ENCODE measurements at places on chromosomes 6 and 20.

DNA sequence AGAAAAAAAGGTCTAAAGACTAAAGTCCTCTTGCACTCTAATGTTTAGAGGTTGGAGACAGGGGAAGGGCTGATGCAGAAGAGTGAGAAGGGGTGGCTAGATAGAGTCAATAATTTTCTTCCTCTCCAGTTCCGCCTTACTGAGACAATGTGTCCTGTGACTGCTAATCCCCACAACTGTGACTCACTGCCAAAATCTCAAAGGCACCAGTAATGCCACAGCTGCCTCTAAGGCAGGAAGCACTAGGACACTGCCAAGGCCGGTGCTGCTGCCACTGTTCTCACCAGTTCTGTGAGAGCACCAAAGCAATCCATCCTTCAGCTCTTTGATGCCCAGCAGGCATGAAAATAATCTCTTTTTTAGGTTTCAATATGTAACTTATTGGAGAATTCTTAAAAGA lies 701.9 kb upstream of the MAP3K7 start:
- no peak for DNase-seq

- no peak for DNase-seq
Measured at GRCh38 chr6:143034689-143035334, 25.9 kb upstream of the AIG1 start.

DNA sequence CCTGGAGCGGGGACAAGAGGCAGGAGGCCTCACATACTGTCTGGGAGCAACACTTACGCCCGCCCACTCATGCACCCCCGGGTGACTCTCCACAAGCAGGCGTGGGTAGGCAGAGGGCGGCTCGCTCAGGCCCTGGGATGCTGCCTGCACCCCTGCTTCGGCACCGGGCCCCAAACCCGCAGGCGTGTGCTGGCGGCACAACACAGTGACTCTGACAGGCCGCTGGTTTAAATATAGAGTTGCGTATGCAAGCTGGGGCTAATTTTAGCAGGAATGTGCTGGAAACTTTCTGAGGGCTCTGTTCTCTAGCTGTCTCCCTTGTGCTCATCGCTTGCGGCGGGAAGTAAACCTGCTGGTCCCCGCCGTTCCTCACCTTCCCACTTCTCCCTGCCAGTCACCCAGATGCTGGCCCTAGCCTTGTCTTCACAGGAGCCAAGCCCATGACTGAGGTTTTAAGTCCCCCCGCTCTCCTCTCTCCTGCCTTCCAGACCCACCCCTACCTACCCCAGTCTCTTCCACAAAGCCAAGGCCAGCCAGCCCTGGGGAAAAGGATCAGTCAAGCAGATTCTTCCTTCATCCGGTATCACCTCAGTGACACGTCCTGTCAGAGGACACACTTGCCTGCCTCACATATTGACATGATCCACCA lies 94.5 kb upstream of the FOXP4 start:
- peak; percentile 32 for DNase-seq

- DNase-seq, result no peak
Measured at GRCh38 chr20:58510921-58511320, 4.3 kb downstream of the APCDD1L start.

DNA sequence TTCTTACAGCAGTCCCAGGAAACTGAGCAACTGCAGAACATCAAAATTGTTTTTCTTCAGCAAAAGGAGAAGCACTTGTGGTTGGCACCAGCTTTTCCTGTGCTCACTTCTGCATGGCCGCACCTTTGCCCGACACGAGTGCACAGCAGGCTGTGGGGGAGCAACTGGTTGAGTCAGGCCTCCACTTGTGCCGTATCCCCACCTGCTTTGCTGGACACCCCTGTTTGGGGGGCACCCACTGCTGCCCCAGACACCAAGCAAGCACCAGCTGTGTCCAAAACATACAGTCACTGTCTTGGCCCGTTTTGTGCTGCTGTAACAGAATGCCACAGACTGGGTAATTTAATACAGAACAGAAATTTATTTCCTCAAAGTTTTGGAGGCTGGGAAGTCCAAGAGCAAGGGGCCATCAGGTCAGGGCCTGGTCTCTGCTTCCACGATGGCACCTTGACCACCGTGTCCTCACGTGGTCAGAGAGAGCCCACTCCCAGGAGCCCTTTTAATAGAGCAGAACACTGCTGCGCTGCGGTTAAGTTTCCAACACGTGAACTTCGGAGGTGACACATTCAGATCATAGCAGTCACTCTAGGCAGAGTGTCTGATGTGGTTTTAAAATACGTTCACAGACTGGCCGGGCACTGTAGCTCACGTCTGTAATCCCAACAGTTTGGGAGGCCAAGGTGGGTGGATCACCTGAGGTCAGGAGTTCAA lies 8.7 kb upstream of the GMEB2 start:
- DNase-seq, result no peak

DNA sequence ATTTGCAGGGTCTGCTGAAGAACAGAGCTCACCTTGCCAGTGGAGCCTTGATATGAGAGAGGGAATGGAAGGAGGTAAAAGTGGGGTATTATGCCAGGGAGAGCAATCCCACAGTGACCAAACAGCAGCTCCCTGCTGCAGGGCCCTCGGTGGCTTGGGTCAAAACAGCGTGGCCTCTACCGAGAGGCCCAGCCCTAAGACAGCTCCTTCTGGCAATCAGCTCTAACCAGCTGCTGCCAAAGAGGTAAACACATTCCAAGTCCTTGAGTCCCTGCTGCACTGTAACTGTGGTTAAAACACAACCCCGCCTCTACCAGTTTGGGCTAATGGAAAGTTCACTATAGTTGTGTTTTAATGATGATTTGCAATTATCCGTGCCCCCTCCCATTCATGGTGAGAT lies 1.4 kb upstream of the DAAM2 start:
- DNase-seq, result no peak

GRCh38 chr6:136576821-136577220 lies 26.6 kb upstream of the MAP7 start:
- no peak for DNase-seq

DNA sequence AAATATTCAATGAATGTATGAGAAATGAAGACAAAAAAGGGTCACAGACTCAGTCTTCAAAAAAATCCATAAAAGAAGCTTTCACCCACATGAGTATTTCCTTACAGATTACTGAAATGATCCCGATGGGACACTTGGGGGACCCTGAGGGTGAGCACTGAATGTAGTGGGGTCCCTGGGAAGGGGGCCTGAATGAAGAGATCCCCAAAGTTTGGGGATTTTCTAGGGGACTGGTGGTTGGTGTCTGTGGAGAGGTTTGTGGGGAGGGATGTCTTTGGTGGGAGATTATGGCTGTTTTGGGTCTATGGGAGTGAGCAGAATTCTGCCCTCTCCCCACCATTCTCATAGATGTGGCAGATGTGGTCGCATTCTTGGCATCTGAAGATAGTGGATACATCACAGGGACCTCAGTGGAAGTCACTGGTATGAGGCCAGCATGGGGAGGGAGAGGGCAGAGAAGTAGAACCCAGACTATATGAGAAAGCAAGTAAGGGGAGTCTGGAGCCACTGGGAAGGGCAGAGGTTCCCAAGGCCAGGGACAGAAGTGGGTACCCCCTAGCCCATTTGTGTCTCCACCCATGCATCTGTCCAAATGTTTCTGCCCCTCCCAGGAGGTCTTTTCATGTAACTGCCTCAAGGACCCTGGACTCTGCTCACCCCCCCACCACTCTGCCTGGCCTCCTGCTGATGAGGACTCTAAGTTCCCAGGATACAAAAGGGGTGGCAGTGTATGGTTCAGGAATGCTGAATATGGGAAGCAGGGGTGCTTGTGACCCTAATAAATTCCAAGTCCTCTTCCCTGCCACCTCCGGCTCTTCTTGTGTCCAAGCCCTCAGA lies 1.8 kb downstream of the HSD17B8 start:
- DNase-seq, result no peak

- no peak for DNase-seq
Measured at GRCh38 chr6:32327103-32327502, 44.6 kb downstream of the TSBP1 start.

GRCh38 chr6:23280437-23280836 lies 711.1 kb downstream of the HDGFL1 start:
- DNase-seq, result no peak

GRCh38 chr6:21739838-21740237 lies 146.3 kb downstream of the SOX4 start:
- no peak for DNase-seq

- no peak for DNase-seq
Measured at GRCh38 chr20:43985121-43985520, 70.5 kb downstream of the TOX2 start.

DNA sequence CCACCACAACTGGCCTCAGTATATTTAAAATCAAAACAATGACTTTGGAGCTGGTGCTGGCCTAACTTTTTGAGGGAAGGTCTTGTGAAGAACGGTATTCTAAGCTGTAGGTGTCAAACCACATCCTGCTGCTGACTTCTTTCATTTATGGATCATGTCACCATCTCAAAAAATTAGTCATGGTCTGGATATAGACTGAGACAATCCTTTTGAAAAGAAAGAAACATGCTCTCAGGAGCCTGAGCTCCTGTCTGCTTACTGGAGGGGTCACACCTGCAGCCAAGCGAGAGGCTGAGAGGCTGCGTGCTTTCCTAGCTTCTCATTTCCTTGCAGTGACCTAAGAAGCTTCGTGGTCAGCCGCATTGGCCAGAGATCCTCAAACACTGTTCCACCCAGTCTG lies 55.2 kb downstream of the TIAM2 start:
- no peak for DNase-seq

- no peak for DNase-seq
Measured at GRCh38 chr6:135627092-135627715, 129.7 kb upstream of the AHI1 start.

- no peak for DNase-seq
Measured at GRCh38 chr6:100880149-100880852, 828 bp downstream of the ASCC3 start.

DNA sequence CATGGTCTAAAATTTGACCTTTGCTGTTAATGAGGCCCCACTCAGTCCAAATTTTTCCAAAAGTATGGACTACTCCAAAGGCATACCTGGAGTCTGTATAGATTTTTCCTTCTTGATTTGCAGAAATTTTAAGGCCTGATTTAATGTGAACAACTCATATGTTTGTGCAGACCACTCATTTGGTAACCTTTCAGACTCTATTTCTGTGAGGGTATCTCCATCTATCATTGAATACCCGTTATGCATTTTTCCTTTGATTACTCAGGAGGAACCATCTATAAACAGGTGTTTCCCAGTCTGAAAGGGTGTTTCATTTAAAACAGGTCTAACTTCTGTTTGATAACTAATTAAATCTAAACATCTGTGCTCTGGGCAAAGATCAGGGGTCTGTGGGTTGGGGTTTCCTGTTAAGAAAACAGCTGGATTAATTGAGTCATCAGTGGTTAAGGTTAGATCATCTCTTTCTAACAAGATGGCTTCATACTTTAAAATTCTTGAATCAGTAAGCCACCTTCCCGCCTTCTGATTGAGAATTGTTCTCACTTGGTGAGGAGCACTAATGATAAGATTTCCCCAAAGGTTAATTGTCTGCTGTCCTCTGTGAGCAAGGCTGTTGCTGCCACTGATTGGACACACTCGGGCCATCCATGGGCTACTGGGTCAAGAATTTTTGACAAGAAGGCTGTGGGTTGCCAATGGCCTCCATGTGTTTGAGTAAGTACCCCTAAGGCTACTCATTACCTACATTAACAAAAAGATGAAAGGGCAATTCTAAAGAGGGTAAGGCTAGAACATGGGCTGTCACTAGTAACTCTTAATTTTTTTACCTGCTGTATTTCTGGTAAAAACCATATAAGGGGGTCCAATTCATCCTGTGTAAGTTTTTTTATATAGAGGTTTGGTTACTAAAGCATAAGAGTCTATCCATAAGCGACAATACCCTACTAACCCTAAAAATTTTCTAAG lies 24.1 kb downstream of the HLA-B start:
- DNase-seq, result no peak

GRCh38 chr20:1664911-1665310 lies 7.3 kb upstream of the SIRPG start:
- DNase-seq, result no peak

DNA sequence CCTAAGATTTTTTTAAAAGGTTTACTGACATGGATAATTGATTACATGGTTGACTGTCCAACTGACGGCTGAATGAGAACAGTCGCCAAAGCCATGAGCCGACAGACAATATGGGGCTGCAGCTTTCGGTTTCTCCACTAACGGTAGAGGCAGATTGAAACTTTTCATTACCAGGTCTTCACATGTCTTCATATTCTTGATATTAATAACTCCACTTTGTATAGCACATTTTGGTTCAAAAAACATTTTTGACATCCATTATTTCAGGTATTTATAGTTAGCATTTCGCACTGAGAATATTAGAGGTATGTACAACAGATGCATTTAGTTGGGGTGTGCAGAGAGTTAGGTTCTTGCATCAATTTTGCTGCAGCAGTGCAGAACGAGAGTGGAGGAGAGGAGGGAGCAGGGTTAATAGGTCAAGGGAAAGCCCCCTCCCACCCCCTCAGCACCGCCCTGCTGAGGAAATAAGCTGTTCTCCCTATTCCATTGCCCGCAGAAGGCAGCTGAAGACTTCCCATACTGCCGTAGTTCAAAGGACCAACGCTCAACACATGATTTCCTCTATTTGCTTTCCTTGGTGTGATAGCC lies 73.6 kb upstream of the ADTRP start:
- no peak for DNase-seq

- DNase-seq, result no peak
Measured at GRCh38 chr6:141824350-141824749, 308.4 kb upstream of the GJE1 start.

DNA sequence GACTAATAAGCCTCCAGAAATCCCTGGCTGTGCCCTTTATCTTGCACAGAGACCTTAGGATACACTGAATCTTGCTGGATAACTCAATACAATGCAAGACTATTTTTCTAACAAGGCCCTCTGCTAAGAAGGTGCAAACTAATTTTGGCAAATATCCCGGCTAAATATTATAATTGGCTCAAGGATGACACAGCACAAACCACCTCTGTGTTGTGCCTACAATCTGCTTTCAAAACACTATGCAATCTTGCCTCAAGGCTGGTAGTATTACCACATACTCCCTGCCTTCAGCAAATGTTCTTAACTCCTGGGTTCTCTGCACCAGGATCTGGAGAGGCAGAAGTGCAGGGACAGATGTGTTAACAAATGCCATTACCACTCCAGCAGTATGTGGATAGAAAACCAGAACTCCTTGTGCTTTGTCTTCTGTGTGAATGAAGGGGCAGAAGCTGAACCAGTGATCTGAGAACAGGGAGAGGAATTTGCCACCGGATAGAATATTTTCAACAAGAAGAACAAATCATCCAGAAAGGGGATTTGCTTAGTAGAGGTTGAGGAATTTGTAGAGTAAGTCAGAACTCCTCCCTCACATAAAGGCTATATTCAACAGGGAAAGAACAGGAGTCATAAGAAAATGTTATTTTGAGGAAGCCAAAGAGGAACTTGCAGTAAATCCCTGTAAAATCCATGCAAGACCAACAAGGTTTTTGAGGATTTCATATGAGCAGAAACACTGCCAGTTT lies 74.1 kb upstream of the SLC4A11 start:
- peak; percentile 46 for DNase-seq

DNA sequence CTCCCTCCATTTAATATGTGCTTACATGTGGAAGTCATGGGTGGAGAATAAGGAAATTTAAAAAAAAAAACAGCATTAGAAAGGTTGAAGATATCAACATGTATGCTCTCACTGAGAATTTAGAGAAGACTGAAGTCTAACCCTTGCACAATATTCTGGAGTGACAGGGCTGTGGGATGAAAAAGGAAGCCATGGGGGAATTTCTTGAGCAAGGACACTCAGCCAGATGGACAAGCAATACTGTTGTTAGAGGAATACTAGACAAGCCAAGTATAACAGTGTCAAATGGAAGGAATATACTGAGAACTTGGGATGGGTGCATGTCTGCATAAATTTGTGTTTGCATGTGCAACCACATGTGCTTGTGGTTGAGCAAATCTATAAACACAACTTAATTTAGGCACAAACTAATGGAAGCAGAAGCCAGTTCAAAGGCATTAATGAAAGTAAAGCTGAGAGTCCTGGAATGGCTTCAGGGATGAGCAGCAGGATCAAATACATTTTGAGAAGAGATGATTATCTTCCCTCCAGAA lies 119.7 kb downstream of the ADGRB3 start:
- no peak for DNase-seq
